Vagina (tissue), 2 donors: ENCODE measurements at places on chromosomes 3 and 15. TPM values are rescaled to one million over a fixed set of nuclear protein-coding genes. Genes with fewer than 3 reads are reported as not detected.

DNA sequence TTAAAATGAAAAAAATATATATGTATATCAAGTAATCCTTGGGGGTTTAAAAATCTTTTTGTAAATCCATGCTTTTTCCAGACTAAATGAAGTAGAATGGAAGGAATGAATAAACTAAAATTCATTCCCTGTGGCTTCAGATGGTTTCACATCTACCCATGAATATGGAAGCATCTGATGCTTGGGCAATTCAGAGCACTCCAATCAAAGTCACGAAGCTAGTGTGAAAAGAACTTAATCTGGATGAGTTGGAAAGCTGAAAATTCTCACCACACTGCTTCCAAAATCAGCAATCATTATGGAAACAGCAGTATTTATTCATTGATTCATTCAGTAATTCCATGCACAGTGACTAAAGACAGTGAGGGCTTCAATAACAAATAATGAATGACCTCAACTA is 55.2 kb downstream of the SUMF1 start:
- DNase-seq, result no peak
- H3K36me3 ChIP-seq, result peaks cover 8% of the 10 kb centered on the region
- H3K4me1 ChIP-seq, result no peaks in the 10 kb centered on the region
- no peak overlapping the region for H3K27ac ChIP-seq
- no peak overlapping the region for H3K4me3 ChIP-seq

GRCh38 chr3:114144909-114145688 is 33.8 kb downstream of the DRD3 start:
- no peak overlapping the region for H3K4me3 ChIP-seq
- H3K36me3 ChIP-seq, result no peaks in the 10 kb centered on the region
- H3K27me3 ChIP-seq, result no peaks in the 10 kb centered on the region
- DNase-seq, result no peak

- no peak for DNase-seq
- H3K27ac ChIP-seq, result no peak overlapping the region
- H3K27me3 ChIP-seq, result no peaks in the 10 kb centered on the region
- no peaks in the 10 kb centered on the region for H3K36me3 ChIP-seq
- H3K4me3 ChIP-seq, result no peak overlapping the region
Measured at GRCh38 chr3:151878465-151878864, 5.0 kb downstream of the SUCNR1 start.

DNA sequence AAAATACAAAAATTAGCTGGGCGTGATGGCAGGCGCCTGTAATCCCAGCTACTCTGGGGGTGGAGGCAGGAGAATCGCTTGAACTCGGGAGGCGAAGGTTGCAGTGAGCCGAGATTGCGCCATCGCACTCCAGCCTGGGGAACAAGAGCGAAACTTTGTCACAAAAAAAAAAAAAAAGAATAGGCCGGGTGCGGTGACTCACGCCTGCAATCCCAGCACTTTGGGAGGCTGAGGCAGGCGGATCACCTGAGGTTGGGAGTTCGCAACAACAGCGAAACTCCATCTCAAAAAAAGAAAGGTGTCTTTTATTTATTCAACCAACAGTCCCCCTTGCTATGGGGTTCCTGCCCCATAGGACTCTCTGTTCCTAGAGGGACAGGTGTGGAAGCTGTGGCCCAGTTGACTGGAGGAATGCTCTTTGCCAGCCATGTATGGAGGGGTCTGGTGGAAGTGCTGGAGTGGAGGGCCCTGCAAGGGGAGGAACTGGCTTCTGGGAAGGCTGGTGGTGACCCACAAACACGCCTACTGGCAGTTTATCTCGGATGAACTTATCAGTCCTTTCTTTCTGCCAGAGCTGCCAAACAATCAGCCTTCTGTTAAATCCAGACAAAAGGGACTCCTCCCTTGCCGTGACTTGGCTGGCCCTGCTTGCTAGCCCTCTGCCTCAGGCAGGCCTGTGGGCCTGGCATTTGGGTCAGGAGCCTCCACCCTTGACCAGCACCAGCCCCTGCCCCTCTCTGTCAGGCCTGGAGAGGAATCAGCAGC is 4.6 kb upstream of the DAG1 start:
- H3K36me3 ChIP-seq, result no peaks in the 10 kb centered on the region
- H3K4me1 ChIP-seq, result peaks cover 33% of the 10 kb centered on the region
- no peaks in the 10 kb centered on the region for H3K27me3 ChIP-seq
- H3K27ac ChIP-seq, result no peak overlapping the region

P2RY1 gene
- 17.9 TPM for total RNA-seq

GP9 gene
- not detected for total RNA-seq

DNA sequence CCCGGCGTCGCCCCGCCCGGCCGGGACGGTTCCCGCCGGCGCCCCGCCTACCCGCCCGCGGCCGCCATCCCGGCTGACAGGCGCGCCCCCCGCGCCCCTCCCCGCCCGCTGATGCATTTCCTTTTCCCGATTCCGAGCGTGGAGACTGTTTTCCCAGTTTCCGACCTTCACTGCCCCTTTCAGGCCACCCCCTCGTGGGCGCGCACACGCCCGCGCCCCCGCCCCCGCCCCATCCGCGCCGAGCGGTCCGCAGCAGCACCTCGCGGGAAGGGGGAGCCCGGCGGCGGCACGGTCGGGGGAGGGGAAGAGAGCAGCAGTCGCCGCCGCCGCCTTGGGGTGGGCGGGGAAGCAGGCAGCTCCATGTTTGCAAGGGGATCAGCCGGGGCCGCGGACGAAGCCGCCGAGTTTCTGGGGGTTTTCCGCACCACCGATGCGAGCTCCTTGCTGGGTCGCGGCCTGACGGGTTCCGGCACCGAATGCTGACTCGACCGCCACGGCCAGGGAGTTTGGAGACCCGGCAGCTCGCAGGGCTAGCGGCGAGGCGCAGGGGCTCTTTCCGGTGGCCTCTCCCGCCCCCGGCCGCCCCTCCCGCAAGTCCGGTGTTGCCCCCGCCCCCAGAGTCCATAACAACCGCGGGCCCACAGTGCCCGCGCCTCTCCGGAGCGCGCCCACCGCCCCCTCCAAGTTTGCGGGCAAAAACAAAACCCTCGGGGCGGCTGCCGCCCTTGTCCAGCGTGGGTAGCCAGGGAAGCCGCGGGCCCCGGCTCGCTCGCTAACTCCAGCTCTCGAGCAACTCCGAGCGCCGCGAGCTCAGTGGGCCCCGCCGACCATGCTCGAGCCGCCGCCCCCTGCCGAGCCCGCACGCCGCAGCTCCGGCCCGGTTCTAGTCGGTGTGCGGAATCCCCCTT is 3.2 kb upstream of the SIN3A start:
- no peak for DNase-seq
- peaks cover 19% of the 10 kb centered on the region for H3K4me1 ChIP-seq
- H3K4me3 ChIP-seq, result peak overlapping the region; percentile 99
- H3K27me3 ChIP-seq, result no peaks in the 10 kb centered on the region
- no peaks in the 10 kb centered on the region for H3K36me3 ChIP-seq

GRCh38 chr15:39692356-39693327 is 90.0 kb downstream of the FSIP1 start:
- H3K4me3 ChIP-seq, result no peak overlapping the region
- H3K36me3 ChIP-seq, result no peaks in the 10 kb centered on the region
- H3K27me3 ChIP-seq, result no peaks in the 10 kb centered on the region
- H3K4me1 ChIP-seq, result peaks cover 6% of the 10 kb centered on the region

- no peaks in the 10 kb centered on the region for H3K36me3 ChIP-seq
- H3K4me3 ChIP-seq, result peak overlapping the region; percentile 5
- no peaks in the 10 kb centered on the region for H3K4me1 ChIP-seq
- DNase-seq, result no peak
Measured at GRCh38 chr3:114213627-114214541, 23.5 kb downstream of the ZNF80 start.

DNA sequence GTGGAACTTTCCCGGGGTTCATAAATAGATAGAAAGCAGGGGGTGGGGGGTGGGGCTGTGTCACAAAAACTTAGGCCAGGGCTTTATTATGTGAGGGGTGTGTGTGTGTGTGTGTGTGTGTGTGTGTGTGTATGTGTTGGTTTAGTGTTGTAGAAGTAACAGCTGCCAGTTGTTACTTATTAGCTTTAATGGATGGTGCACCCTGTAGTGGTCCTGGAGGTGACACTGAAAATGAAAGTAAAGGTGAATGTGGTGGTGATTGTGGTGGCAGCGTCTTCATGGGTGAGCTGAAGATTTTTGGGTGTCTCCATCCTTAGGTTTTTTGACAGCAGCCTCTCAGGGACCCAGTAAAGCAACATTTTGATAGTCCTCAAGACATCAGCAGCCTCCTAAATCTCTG is 449.9 kb downstream of the PDCD6IP start:
- H3K36me3 ChIP-seq, result no peaks in the 10 kb centered on the region
- no peak overlapping the region for H3K27ac ChIP-seq
- H3K4me3 ChIP-seq, result no peak overlapping the region
- DNase-seq, result no peak

- no peak for DNase-seq
- no peaks in the 10 kb centered on the region for H3K36me3 ChIP-seq
- H3K4me3 ChIP-seq, result no peak overlapping the region
- no peaks in the 10 kb centered on the region for H3K4me1 ChIP-seq
- no peaks in the 10 kb centered on the region for H3K27me3 ChIP-seq
Measured at GRCh38 chr3:170976190-170976519, 50.4 kb downstream of the SLC2A2 start.

DNA sequence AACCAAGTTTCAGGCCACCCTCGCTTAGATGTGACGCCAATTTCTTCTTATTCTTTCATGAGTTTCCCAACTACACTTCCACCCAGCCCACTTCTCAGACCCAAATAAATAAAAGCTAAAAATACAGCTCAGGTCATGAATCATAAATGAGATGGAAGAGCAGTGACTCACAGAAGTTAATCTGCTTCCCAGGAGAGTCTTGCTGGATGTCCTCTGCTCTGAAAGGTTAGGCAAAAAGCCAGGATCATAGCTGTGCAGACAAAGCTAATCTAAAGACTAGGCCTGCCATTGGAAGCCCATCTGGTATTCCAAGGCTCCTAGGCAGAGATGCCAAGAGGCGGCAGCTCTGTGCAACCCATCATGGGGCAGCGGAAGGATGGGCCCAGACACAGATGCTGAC is 24.1 kb downstream of the SHC4 start:
- no peak overlapping the region for H3K27ac ChIP-seq
- no peaks in the 10 kb centered on the region for H3K4me1 ChIP-seq
- no peaks in the 10 kb centered on the region for H3K36me3 ChIP-seq

DNA sequence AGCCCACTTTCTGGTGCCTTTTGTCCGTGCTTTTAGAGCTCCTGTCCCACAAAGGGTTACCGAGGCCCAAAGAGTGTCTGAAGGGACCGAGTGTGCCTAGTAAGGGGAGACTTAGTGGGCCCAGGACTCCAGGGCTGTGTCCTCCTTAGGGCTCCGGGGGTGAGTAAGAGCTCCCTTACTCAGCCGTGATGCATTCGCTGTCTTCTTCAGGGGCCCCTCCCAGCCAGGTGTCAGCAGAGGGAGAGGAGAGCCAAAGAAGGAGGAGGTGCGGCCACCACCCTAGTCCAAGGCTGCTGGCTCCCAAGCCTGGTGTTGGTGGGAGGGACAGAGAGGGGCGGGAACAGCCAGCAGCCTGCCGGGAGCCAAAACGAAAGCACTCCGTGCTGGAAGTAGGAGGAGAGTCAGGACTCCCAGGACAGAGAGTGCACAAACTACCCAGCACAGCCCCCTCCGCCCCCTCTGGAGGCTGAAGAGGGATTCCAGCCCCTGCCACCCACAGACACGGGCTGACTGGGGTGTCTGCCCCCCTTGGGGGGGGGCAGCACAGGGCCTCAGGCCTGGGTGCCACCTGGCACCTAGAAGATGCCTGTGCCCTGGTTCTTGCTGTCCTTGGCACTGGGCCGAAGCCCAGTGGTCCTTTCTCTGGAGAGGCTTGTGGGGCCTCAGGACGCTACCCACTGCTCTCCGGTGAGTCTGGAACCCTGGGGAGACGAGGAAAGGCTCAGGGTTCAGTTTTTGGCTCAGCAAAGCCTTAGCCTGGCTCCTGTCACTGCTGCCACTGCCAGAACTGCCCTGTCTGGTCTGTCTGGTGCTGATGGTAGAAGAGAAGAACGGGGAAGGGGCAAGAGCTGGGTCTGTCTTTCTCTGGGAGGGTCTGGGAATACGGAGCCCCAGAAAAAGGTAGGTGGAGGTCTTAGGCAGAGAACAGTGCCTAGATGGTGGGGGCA is at the start of gene IL17RC:
TSS of gene IL17RC (plus strand) at position 365 of the 947 bp plus-strand sequence. CDS start at position 583, 218 bp downstream.
- peak; percentile 98 for DNase-seq
- peak within 1 kb of the TSS; percentile 90 for H3K27ac ChIP-seq
- H3K4me1 ChIP-seq, result peaks cover 61% of the 10 kb centered on the region
- H3K27me3 ChIP-seq, result no peaks in the 10 kb centered on the region
- no peaks in the 10 kb centered on the region for H3K36me3 ChIP-seq

DNA sequence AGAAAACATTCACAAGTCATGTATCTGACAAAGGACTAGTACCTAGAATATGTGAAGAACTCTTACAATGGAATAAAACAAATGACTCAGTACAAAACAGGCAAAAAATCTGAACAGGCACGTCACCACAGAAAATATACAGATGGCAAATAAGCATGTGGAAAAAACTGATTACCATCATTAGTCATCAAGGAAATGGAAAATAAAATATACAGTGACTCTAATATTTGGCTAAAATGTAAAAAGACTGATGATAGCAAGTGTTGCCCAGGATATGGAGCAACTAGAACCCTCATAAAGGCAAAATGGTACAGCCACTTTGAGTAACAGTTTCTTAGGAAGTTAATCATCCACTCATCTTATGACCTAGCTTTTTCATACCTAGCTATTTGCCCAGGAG is 95.8 kb upstream of the ABHD17C start:
- no peak overlapping the region for H3K4me3 ChIP-seq
- no peak overlapping the region for H3K27ac ChIP-seq
- DNase-seq, result no peak
- no peaks in the 10 kb centered on the region for H3K4me1 ChIP-seq
- no peaks in the 10 kb centered on the region for H3K27me3 ChIP-seq

DNA sequence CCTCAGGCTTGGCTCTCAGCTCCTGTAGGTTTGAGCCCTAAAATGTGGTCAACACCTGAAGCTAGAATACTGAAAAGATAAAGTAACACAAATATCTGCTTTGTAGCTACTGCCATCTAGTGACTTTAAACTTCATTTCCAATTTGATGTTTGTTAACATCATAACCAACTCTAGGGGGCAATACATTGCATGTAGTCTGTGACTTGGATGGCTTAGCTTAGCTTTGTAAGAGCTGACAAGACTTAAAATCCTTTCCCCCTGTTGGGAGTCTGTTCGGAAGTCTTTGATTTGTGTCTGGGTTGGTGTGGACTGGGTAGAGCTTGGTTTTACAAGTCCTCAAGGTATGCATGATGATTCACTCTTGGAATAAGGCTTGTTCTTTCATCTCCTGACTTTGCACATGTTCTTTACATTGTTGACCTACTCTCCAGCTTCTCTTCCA is 51.7 kb downstream of the SCN11A start:
- DNase-seq, result no peak
- no peaks in the 10 kb centered on the region for H3K36me3 ChIP-seq
- no peaks in the 10 kb centered on the region for H3K4me1 ChIP-seq
- H3K4me3 ChIP-seq, result no peak overlapping the region

- H3K27me3 ChIP-seq, result no peaks in the 10 kb centered on the region
- H3K4me1 ChIP-seq, result peaks cover 13% of the 10 kb centered on the region
- no peak overlapping the region for H3K4me3 ChIP-seq
- H3K27ac ChIP-seq, result no peak overlapping the region
- DNase-seq, result no peak
Measured at GRCh38 chr3:113508966-113509365, 6.0 kb downstream of the SPICE1 start.
